ENCODE measurements at places on chromosomes 16 and 17.

DNA sequence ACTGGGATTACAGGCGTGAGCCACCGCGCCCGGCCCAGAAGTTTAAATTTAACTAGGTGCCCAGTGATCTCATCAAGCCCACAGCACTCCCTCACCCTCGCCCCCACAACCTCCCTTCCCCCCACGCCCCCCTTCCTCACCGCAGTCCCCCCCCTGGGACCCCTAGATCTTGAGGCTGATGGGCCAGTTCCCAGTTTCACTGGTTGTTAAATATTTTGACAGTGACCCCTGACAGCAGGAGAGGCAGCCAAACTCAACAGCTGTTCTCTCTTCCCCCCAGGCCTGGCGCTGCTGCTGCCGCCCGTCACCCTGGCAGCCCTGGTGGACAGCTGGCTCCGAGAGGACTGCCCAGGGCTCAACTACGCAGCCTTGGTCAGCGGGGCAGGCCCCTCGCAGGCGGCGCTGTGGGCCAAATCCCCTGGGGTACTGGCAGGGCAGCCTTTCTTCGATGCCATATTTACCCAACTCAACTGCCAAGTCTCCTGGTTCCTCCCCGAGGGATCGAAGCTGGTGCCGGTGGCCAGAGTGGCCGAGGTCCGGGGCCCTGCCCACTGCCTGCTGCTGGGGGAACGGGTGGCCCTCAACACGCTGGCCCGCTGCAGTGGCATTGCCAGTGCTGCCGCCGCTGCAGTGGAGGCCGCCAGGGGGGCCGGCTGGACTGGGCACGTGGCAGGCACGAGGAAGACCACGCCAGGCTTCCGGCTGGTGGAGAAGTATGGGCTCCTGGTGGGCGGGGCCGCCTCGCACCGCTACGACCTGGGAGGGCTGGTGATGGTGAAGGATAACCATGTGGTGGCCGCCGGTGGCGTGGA lies 15.6 kb downstream of the QPRT start:
- DNase-seq: no peak

DNA sequence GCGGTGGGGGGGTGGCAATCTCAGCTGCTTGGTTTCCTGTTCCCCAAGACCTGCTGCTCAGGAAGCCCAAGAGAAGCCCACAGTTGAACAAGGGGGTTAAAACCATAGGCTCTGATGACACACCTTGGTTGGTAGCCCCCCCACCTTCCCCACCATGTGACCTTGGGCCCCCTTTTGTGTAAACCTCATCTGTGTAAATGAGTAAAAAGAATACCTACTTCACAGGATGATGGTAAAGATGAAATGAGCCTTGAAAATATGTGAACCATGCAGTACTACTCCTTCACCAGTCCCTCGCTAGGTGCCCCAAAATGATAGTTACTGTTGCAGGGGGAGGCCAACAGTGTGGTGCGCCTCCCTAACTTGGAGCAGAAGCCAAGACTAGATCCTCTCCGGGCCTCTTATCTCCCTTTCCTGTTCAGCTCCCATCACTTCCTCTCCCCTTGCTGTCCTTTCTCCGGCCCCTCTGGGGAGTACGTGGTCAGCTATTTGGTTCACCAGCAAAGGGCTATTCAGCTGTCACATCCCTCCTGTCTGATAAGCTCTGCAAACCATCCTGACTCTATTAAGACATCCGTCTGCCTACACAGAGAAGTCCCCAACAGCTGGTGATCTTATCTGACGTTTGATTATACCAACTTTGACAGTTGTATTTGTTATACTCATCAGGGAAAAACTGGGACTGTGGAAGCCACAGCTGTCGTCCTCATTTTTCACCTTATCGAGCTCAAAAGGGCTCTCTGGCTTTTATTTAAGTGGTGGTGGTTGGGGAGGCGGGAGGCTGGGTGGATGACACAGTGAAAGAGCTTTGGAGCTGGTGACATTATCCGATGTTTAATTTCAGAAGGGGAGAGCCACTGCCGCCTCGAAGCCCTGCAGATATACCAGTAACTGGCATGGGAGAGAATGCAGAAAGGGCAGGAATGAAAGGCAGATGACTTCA lies 19.9 kb downstream of the DCAKD start:
- DNase-seq: no peak

- no peak for DNase-seq
Measured at GRCh38 chr16:89244754-89245153, 27.3 kb downstream of the ZNF778 start.

DNA sequence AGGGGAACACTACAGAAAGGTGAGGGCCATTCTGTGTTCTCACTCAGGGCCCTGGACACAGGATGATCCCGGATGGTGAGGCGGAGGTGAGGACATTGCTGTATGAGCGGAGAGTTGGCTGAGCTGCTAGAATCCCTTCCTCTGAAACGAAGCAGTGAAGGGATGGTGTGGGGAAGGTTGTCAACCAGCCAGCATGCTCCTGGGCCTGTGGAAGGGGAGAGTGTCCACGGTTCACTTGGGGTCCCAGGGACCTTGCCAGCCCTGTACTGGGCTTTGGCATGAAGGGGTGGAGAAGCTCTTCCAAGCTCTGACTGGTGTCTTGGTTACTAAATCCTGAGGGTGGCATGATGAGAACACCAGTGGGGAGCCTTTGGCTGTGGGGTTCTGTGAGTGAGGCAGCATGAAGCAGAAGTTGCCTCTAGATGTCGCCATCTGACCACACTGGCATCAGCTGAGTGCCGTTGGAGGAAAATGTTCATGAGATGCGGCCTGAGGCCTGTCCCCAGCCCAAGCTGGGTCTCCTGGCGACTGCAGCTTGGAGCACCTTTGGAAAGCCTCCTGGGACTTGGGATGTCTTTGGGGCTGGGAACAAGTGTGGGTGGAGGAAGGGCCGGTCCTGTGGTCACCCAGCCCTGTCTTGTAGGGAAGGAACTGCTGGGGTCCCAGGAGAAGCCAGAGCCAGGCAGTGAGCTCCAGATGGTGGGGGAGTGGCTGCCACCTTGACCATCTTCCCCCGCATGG lies 14.8 kb downstream of the PDP2 start:
- peak; percentile 54 for DNase-seq

- DNase-seq: no peak
Measured at GRCh38 chr16:88350922-88351321, 31.8 kb upstream of the ZNF469 start.

GRCh38 chr16:2016407-2016922 lies 3.1 kb upstream of the NPW start:
- no peak for DNase-seq

DNA sequence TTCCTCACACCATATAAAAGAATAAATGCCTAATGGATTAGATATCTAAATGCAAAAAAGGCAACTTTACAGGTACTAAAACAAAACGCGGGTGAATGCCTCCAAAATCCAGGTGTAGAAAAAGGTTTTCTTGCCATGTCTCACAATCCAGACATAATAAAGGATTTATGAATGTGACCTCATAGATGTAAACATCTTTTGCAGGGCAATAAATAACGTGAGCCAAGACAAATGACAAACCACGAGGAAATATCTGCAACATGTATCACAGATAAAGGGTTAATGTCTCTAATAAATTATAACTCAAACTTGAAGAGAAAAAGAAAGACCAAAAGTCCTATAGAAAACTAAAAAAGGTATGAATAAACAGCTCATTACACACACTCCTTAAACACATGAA lies 180.7 kb downstream of the PARN start:
- DNase-seq: no peak

DNA sequence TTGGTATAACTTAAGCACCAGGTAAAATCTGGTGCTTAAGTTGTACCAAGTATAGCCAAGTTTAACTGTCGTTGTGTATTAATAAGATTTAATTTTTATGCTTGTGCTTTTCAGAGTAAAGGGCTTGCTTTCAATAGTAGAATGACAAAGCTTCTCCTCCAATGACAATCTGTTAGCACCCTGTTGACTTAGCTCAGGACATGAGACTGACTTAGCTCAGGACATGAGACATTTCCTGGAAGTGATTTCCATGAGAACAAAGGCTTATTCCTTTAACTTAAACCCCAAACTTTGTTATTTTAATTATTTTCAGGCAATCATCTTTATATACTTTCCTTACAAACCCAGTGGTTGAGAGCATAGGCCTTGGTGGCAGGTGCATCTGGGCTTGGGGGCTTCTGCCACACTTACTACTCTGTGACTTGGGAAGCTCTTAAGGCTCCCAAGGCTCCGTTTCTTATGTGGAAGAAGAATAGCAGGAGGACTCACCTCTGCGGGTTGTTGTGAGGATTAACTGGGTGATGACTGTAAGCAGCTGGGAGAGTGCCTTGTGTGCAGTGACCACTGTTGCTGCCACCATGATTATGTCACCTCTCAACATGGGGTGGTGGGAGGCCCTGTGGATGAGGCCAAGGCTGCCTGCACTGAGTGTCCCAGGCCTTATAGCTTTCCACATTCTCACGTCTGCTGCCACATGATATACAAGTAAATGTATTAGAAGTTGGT lies 59.4 kb upstream of the CMIP start:
- DNase-seq: no peak

DNA sequence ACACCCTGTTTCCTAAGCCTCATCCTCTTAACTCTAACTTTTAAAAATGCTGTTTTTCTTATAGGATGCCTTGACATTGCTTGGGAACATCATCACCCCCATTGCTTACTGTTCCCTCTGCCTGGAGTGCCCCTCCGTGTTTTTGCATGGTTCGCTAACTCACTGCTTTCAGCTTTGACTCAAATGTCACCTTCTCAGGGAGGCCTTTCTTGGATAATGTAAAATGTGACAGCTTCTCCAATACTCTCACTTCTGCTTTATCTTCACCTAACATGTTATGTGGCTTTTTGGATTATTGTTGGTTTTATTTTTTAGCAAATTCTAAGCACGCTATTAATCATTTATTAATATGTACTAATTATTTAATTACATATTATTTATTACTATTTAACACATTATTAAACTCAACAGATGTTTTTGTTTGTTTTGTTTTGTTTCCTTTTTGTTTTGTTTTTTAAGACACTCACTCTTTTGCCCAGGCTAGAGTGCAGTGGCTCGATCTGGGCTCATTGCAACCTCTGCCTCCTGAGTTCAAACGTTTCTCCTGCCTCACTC lies 3.8 kb downstream of the CRYM start:
- no peak for DNase-seq

GRCh38 chr17:56777859-56778258 lies 55.9 kb downstream of the C17orf67 start:
- DNase-seq: no peak

- DNase-seq: no peak
Measured at GRCh38 chr16:24645739-24646645, 83.5 kb upstream of the TNRC6A start.

DNA sequence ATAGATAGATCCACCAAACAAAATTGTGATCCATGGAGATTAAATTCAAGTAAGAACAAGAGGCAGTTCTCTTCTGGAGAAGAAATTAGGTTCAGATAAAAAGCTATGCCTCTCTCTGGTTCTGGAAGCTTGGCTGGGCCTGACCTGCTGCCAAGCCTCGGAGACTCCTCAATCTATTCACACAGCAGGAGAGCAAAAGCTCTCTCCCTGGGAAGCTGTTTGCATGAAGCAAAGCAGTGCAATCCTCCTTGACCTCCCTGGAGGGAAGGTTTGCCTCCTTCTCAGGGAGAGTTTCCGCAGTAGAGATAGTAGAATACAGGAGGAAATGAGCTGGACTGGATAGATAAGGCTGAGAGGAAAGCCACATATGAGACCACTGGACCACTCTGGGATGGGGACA lies 78.1 kb upstream of the GNAO1 start:
- DNase-seq: no peak

GRCh38 chr17:62611292-62611691 lies 16.2 kb upstream of the MRC2 start:
- DNase-seq: no peak
